ENCODE measurements at places on chromosomes 11 and 22. TPM values are rescaled to one million over a fixed set of nuclear protein-coding genes. Genes with fewer than 3 reads are reported as not detected.
A peak's percentile ranks its signal among the peaks of the same experiment; 100 is the strongest.

- H3K27me3 ChIP-seq: peaks cover 30% of the 10 kb centered on the region
- H3K4me3 ChIP-seq: no peak overlapping the region
- H3K4me1 ChIP-seq: no peaks in the 10 kb centered on the region
- no peaks in the 10 kb centered on the region for H3K36me3 ChIP-seq
These were observed 1466.0 kb downstream of the TBC1D22A start for GRCh38 chr22:48228468-48228867.

- no peak overlapping the region for H3K4me3 ChIP-seq
- no peaks in the 10 kb centered on the region for H3K27me3 ChIP-seq
- peaks cover 7% of the 10 kb centered on the region for H3K4me1 ChIP-seq
- no peak overlapping the region for H3K27ac ChIP-seq
- no peak for DNase-seq
These were observed 240.2 kb downstream of the TBC1D22A start for GRCh38 chr22:47002692-47003091.

The OR4C5 gene
- not detected for total RNA-seq

The PARVG gene
- 197 TPM for total RNA-seq

- H3K27me3 ChIP-seq: no peaks in the 10 kb centered on the region
- H3K27ac ChIP-seq: no peak overlapping the region
- no peak overlapping the region for H3K4me3 ChIP-seq
- H3K36me3 ChIP-seq: no peaks in the 10 kb centered on the region
- DNase-seq: no peak
These were observed 328.1 kb upstream of the MPPED2 start for GRCh38 chr11:30914143-30914762.

The LSP1 gene
- 355 TPM for total RNA-seq

The TRIM51G gene
- total RNA-seq: not detected

- H3K27me3 ChIP-seq: no peaks in the 10 kb centered on the region
- no peak for DNase-seq
- H3K36me3 ChIP-seq: no peaks in the 10 kb centered on the region
- peak overlapping the region; percentile 6 for H3K27ac ChIP-seq
These were observed 40.0 kb downstream of the AMBRA1 start for GRCh38 chr11:46553814-46554212.

The KCNA4 gene
- total RNA-seq: not detected

The LGALS12 gene
- total RNA-seq: not detected

The OLFML1 gene
- not detected for total RNA-seq

The GPR83 gene
- total RNA-seq: 0.15 TPM

The CHADL gene
- total RNA-seq: 1.3 TPM

DNA sequence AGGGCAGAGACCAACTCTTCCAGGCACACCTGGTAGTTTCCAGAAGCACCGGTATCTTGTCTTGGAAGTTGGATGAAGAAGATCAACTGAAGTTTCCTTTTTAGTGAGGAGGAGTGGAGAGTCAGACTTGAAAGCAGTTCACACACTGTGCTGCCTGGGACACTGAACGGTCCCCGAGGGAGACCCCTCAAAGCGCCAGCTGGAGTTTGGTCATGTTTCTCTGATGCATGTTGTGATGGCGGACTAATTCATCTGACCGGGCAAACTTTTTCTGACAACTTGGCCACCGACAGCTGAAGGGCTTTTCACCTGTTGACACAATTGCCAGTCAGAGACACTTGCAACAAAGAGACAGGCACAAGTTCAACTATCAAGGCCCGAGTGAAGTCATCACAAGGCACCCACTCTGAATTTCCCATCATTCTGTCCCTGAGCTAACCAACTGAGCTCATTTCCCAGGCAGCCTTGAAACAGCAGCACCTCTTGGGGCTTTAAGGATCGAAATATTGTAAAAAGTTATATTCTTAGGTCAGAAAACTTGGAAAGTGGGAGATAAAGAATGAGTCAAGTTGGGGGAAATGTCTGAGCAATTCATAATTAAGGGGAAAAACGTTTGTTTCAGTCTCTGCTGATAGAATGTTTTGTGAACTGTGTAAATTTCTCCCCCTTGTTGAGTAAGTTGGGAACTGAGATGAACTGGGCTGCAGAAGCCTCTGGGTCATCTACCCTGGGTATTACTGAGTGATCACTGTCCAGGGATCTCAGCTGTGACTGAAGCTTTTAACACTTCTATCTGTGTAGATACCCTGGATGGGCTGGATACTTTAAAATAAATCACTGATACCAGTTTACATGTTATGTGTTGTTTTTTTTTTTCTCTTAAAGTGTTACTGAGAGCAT is 46.2 kb downstream of the WT1 start:
- H3K4me3 ChIP-seq: no peak overlapping the region
- peaks cover 10% of the 10 kb centered on the region for H3K27me3 ChIP-seq
- no peaks in the 10 kb centered on the region for H3K4me1 ChIP-seq
- no peak for DNase-seq

The ZNRF3 gene
- 2.1 TPM for total RNA-seq

DNA sequence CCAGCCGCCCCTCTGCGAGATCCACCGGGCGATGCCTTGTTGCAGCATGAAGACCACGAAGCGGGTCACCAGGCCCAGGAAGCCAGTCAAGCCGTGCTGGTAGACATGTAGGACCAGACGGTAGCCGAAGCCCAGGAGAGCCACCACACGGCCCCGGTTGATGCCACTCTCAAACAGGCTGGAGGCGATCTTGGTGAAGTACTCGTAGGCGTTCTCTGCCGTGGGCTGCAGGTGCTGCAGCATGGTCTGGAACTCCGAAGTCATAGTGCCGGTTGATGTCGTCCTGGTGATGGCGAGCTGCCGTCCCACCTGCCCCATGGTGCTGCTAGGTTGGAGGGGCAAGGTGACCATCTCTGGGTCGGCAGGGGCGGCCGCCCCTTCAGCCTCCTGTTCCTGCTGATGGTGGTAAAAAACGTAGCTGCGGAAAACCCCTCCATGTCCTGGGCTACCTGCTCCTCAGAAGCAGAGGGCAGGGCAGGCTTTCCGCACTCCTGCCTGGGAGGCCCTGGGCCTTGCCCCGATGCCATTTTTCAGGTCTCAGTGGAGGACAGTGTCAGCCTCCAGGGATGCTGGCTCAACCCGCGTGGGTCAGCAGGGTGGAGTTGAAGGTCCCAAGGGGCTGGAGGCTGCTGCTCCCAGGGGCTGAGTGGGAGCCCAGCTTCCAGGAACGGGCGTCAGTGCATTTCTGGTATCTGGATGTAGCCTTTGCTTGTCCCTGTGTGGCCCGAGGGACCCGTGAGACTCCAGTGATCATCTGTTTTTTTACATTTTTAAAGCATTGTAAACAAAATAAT is 98.7 kb downstream of the ADAMTS15 start:
- H3K27ac ChIP-seq: no peak overlapping the region
- DNase-seq: no peak
- peaks cover 28% of the 10 kb centered on the region for H3K27me3 ChIP-seq
- no peaks in the 10 kb centered on the region for H3K36me3 ChIP-seq
- H3K4me1 ChIP-seq: no peaks in the 10 kb centered on the region
- no peak overlapping the region for H3K4me3 ChIP-seq

DNA sequence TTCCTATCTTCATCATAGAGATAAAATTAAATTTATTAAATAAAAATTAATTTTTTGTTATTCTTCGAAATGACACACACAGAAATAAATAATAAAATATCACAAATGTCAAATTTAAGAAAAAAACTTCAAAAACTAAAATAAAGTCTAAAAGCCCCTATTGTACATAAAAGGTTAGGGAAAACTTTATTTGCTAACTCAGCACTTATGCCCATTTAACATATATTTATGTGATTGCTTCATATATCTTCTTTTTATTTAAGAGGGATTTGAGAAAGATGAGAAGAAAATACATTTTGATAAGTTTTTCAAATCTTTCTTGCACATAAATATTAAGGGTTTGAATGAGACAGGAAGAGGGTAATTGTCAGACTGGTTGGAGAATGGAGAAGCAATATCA is 2350.4 kb upstream of the RAG2 start:
- H3K4me1 ChIP-seq: no peaks in the 10 kb centered on the region
- H3K27ac ChIP-seq: no peak overlapping the region
- no peaks in the 10 kb centered on the region for H3K27me3 ChIP-seq

- no peak overlapping the region for H3K4me3 ChIP-seq
- H3K36me3 ChIP-seq: no peaks in the 10 kb centered on the region
- H3K27me3 ChIP-seq: peaks cover 13% of the 10 kb centered on the region
- no peak for DNase-seq
These were observed 212.5 kb downstream of the CTTN start for GRCh38 chr11:70610566-70611565.

- H3K27me3 ChIP-seq: peaks cover 65% of the 10 kb centered on the region
- H3K4me1 ChIP-seq: peaks cover 3% of the 10 kb centered on the region
- no peak overlapping the region for H3K27ac ChIP-seq
- no peak for DNase-seq
These were observed 87.7 kb downstream of the PDE2A start for GRCh38 chr11:72586321-72587090.

GRCh38 chr11:132402071-132402684 is 1031.8 kb downstream of the NTM start:
- H3K4me3 ChIP-seq: no peak overlapping the region
- no peaks in the 10 kb centered on the region for H3K27me3 ChIP-seq
- H3K36me3 ChIP-seq: no peaks in the 10 kb centered on the region
- H3K27ac ChIP-seq: no peak overlapping the region

The TCIRG1 gene
- total RNA-seq: 184 TPM

DNA sequence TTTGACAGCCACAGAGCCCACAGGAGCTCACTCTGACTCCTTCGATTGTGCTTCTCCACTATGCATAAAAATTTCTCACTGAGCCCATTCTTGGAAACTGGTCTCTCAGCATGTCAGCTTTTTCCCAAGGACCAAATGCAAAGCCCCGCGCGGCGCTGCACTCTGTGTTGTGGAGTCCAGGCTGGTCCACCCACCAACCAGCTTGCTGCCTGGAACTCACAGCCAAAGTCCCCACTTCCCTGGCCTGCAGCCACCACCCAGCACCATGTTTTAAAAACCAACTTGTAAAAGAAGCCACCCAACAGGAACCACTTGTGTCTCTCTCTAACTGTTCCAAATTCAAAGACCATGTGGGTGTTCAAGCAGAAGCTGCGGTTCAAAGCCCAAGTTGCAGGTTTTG is 124.4 kb downstream of the SPATA19 start:
- H3K4me1 ChIP-seq: no peaks in the 10 kb centered on the region
- H3K27me3 ChIP-seq: no peaks in the 10 kb centered on the region
- no peaks in the 10 kb centered on the region for H3K36me3 ChIP-seq
- H3K27ac ChIP-seq: no peak overlapping the region
- H3K4me3 ChIP-seq: no peak overlapping the region

DNA sequence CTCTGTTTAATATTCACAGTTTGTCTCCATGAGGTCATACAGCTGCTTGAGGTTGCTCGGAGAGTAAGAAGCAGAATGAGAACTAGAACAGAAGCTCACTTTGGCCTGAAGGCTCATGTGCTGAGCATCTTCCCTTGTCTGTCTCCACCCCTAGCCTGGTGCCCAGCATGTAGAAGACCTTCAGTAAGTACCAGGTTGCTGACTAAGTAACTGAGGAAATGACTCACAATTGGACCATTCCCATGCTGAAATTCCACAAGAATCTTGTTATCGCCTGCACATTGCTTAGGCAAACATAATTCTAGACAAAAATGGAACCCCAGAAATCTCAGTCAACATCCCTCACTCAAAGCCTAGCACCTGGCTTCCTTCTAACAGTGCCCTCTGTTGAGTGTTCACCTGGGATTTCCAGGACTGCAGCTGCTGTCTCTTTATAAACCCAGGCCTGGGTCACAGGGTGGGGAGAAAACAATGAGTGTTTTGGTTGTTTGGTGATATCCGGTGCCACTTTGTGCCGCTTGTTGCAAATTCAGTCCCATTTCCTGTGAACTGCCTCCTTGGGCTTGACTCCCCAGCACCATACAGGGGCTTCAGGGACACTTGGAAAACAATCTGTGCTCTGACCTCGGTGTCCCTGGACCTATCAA is 406.8 kb downstream of the ETS1 start:
- no peak overlapping the region for H3K27ac ChIP-seq
- H3K4me3 ChIP-seq: no peak overlapping the region
- H3K36me3 ChIP-seq: no peaks in the 10 kb centered on the region
- H3K27me3 ChIP-seq: no peaks in the 10 kb centered on the region
- no peak for DNase-seq

DNA sequence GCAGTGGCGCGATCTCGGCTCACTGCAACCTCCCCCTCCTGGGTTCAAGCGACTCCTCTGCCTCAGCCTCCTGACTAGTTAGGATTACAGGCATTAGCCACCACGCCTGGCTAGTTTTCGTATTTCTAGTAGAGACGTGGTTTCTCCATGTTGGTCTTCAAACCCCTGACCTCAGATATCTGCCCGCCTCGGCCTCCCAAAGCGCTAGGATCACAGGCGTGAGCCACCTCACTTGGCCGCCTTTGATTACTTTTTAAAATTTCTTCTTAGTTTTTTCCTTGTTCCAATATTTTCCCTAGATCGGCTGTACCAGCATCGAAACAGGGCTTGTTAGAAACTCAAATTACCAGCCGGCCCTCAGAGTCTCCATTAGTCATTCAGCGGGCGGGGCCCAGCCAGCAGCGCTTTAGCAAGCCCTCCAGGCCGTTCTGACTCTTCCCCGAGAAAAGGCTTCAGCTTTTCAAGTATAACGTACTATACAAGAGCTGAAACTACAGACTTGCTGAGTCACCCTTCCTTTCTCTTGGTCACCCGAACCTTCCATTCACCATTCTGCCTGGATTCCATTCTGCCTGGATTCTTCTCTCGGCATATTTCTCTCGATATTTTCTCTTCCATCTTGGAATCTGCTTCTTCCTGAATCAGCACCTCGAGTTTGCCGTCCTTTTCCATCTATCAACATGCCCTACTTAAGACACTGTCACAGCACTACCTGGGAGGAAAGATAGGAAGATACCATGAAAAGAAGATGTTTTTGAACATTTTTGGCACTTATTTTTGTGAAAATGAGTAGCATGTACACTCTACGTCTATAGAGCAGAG is 6.7 kb upstream of the CAPRIN1 start:
- no peak for DNase-seq
- H3K27me3 ChIP-seq: peaks cover 6% of the 10 kb centered on the region

DNA sequence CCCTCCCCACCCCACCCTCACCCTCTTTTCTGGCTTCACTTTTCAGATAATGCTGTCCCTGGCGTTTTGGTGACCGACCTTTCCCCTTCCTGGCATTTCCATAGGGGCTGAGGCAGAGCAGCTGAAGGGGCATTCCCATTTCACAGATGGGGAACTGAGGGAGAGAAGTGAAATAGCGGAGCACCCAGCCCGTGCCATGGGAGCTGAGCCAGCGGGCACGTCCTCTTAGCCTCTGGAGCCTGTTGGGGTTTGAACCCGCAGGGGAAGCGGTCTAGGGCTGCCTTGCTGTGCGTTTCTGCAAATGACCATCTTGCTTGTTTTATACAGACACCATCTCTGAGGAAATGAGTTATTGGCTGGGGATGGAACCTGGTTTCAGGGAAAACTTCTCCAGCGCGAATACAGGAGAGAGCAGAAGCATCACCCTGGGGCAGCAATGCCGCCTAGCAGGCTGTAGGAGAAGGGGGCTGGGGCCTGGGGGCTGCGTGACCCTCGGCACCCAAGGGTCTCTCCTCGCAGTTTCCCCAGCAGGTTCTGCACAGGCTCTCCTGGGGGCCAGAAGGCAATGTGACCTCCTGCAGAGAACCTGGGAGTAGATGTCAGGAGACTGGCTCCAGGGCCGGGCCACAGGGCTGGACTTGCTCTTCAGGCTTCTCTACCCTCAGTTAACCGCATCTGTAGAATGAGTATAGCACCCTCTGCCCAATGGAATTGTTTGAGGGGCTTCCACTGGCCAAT is 1.5 kb downstream of the PTPRJ start:
- H3K36me3 ChIP-seq: no peaks in the 10 kb centered on the region
- peak overlapping the region; percentile 55 for H3K4me3 ChIP-seq
- no peaks in the 10 kb centered on the region for H3K27me3 ChIP-seq
- DNase-seq: no peak
- no peak overlapping the region for H3K27ac ChIP-seq

GRCh38 chr11:129644326-129644725 is 171.3 kb upstream of the TMEM45B start:
- no peaks in the 10 kb centered on the region for H3K27me3 ChIP-seq
- H3K4me3 ChIP-seq: no peak overlapping the region
- H3K27ac ChIP-seq: no peak overlapping the region

The PRG3 gene
- total RNA-seq: not detected

Measured in T-cell (primary cell).